ENCODE measurements at places on chromosomes 13 and 19. TPM values are rescaled to one million over a fixed set of nuclear protein-coding genes. Genes with fewer than 3 reads are reported as not detected.

- no peak overlapping the region for H3K4me3 ChIP-seq
- no peak for DNase-seq
- no peak overlapping the region for H3K27ac ChIP-seq
- peaks cover 38% of the 10 kb centered on the region for H3K36me3 ChIP-seq
Measured at GRCh38 chr19:48458016-48458415, 2.6 kb downstream of the KCNJ14 start.

Gene SPART
- total RNA-seq, result 94.7 TPM

DNA sequence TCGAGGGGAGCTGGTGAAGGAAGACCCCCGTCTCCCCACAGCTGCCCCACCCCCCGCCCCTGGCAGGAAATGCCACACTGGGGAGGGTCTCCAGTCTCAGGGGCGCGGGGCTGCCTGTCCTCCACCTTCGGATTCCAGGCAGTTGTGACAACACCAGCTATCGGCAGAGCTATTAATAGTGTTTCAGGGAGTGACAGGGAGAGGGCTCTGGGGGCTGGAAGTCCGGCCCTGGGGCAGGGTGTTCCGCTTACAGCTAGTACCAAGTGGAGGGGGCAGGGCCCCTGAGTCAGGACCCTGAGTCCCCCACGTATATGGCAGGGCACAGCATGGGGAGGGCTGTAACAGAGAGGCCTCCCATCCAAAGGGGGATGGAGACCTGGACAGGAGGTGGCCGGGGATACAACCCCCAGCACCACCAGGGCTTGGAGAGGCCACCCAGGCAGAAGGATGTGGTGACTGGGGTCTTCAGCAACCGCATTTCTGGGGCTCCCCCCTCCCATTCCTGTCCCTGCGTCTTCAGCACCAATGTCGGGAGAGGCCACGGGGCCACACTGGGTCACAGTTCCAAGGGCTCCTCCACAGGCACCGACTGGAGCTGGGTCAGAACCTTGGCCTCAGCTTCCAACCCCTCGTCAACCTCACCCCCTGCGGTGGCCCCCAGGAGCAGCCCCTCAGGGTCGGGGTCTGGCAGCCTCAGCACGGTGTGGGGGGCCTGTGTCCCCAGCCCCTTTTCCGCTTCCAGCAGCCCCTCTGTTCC lies 3.9 kb downstream of the SIX5 start:
- no peaks in the 10 kb centered on the region for H3K27me3 ChIP-seq
- peaks cover 8% of the 10 kb centered on the region for H3K36me3 ChIP-seq

Gene IL4I1
- total RNA-seq, result 0.18 TPM

Gene S1PR5
- total RNA-seq, result not detected

Gene C1QTNF9
- total RNA-seq, result not detected

Gene ARRDC5
- not detected for total RNA-seq

DNA sequence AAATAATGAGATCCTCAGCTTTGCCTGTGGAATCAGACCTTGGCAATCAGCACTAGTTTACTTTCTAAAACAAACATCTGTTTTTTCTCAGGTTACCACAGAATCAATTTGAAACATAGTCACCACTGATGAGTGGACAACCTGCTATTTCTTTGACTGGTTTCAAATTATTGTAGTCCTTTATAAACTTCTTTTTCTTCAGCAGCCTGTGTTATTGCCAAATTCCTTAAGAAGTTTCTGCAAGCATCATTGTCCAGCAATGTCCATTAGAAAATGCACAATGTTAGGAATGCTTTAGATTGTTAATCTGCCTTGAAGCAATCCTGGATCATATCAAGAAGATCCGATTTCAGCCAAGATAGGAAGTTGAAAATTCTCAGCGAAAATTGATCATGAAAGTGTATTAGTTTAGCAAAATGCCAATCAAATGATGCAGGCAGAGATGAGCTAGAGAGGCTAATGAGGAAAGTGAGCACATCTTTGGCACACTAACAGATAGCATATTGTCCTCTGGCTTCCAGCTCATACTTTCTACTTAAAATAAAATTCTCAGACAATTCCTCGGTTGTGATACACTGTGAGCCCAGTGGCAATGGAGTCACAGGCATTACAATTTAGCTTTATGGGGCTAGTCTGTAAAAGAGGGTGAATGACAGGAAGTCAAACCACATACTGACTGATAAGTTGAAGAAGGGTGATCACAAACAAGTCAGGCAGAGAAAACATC lies 270.6 kb downstream of the SLITRK6 start:
- H3K4me1 ChIP-seq, result peaks cover 11% of the 10 kb centered on the region
- peak overlapping the region; percentile 65 for H3K27ac ChIP-seq
- peak; percentile 40 for DNase-seq

- DNase-seq, result no peak
- no peaks in the 10 kb centered on the region for H3K4me1 ChIP-seq
- peaks cover 4% of the 10 kb centered on the region for H3K27me3 ChIP-seq
- H3K4me3 ChIP-seq, result no peak overlapping the region
Measured at GRCh38 chr13:95440441-95441088, 112.0 kb upstream of the CLDN10 start.

DNA sequence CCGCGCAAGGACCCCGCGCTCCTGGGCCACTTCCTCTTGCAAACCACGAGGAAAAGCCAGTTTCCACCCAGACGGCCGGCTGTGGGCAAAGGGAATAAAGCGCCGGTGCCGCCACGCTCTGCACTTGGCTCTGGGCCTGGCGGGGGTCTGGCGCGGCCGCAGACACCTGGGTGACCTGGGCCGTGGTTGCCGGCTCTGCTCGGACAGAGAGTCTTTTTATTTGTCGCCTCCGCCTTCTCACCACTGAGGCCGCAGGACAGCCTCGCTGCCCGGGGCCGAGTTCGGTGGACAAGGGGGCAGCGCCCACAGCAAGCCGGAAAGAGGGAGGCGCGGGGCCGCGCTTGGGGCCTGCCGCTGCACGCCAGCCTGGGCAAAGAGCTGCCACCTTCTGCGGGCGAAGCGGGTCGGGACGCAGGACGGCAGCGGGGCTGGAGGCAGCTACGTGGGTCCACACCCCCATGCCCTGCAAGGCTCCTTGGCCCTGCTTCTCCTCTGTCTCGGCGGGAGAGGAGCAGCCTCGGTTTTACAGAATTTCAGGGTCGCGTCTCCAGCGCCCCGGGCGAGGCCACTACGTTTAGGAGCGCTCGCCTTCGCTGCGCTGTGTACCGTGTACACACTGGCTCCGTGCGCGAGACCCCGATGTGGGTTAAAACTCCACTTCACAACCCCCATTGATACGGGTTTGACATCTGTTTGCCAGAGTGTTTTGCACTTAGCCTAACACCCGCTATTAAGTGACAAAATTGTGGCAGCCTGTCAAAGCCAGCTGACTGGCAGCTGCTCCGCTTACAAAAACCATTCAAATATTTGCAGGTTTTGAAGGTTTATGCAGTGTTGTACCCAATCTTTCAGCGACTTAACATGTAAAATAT lies 13.0 kb upstream of the SOX1 start:
- H3K4me3 ChIP-seq, result no peak overlapping the region
- no peaks in the 10 kb centered on the region for H3K36me3 ChIP-seq
- peak; percentile 42 for DNase-seq

Gene C19orf33
- total RNA-seq, result not detected

DNA sequence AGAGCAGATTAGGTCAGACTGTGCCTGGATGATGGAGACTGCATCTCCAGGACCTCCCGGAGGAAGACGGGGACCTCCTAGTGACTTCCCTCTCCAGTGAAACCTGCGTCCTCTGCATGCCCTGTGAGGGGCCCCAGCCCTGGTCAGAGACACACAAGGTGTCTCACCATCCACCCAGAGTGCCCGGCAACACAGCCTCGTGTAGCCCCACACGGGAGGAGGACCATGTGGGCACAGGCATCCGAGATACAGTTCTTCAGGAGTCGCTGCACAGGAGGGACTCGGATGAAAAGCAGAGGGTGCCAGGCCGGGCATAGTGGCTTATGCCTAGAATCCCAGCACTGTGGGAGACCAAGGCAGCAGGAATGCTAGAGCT lies 64.8 kb downstream of the PEPD start:
- H3K4me3 ChIP-seq, result no peak overlapping the region
- DNase-seq, result no peak
- H3K36me3 ChIP-seq, result peaks cover 5% of the 10 kb centered on the region
- no peaks in the 10 kb centered on the region for H3K27me3 ChIP-seq
- no peaks in the 10 kb centered on the region for H3K4me1 ChIP-seq

DNA sequence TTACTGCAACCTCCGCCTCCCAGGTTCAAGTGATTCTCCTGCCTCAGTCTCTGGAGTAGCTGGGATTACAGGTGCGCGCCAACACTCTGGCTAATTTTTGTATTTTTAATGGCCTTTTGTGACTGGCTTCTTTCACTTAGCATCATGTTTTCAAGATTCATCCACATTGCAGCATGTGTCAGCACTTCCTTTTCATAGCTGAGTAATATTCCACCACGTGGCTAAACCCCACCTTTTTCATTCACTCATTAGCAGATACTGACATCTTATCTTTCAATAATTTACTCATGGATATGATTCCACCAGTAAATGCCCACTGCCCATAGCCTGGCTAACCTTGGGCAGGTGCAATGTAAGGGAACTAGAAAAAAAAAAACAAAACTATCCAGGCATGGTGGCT lies 6.9 kb downstream of the C5AR1 start:
- no peak overlapping the region for H3K4me3 ChIP-seq
- no peaks in the 10 kb centered on the region for H3K27me3 ChIP-seq
- H3K27ac ChIP-seq, result no peak overlapping the region

DNA sequence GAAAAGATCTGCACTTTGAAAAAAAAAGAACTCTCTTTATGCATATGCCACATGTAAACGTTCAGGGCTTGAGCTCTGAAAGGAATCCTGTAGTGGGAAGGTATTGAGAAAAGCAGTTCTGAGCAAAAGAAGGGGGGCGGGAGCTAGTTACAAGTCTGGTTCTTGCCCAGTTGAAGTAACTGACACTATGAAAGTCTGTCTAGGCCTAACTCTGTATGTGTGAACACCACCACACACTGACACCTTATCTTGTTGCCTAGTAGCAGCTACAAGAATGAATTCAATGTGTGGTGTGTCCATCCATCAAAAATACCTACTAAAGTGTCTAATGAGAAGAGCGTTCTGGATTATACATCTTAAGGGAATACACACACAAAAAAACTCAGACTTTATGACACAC lies 820.6 kb downstream of the DIAPH3 start:
- no peak for DNase-seq
- no peaks in the 10 kb centered on the region for H3K27me3 ChIP-seq
- no peak overlapping the region for H3K27ac ChIP-seq
- no peaks in the 10 kb centered on the region for H3K4me1 ChIP-seq
- no peaks in the 10 kb centered on the region for H3K36me3 ChIP-seq

Gene SIGLEC9
- total RNA-seq, result not detected

- H3K4me1 ChIP-seq, result peaks cover 14% of the 10 kb centered on the region
- H3K36me3 ChIP-seq, result peaks cover 3% of the 10 kb centered on the region
- H3K4me3 ChIP-seq, result peak within 1 kb of the TSS; percentile 43
- DNase-seq, result peak; percentile 93
Measured at GRCh38 chr19:639253-640160, at the start of gene FGF22. FGF22 (plus strand) TSS chr19:639879; CDS start chr19:639926, 47 bp downstream.

Gene C1QTNF9B
- not detected for total RNA-seq

DNA sequence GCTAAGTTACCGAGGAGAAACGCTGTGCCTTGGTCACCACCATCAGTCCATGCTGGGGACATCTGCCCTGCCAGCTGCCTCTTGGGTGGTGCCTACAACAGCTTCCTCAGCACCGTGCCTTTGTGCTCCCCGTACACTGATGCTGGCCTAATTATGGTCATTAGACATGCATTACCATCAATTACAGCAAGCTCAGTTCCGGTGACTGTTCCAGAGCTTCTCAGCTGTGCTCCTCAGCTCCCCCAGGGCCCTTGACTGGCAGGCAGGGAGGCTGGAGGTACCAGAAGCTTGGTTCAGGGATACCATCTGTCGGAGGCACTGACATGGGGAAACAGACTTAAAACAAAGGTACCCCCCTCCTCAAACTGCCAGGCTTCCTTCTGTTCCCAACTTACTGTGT lies 40.2 kb downstream of the CILP2 start:
- no peak overlapping the region for H3K4me3 ChIP-seq
- no peak for DNase-seq
- no peak overlapping the region for H3K27ac ChIP-seq
- no peaks in the 10 kb centered on the region for H3K36me3 ChIP-seq
- no peaks in the 10 kb centered on the region for H3K4me1 ChIP-seq

GRCh38 chr13:87198371-87198770 lies 472.8 kb upstream of the SLITRK5 start:
- no peak overlapping the region for H3K4me3 ChIP-seq
- DNase-seq, result no peak
- no peak overlapping the region for H3K27ac ChIP-seq

Gene SPIB
- not detected for total RNA-seq

GRCh38 chr19:58400316-58400915 lies 5.0 kb downstream of the RNF225 start:
- H3K27ac ChIP-seq, result no peak overlapping the region
- no peaks in the 10 kb centered on the region for H3K27me3 ChIP-seq
- H3K36me3 ChIP-seq, result peaks cover 11% of the 10 kb centered on the region
- H3K4me1 ChIP-seq, result peaks cover 11% of the 10 kb centered on the region
- DNase-seq, result no peak

- H3K36me3 ChIP-seq, result no peaks in the 10 kb centered on the region
- no peak overlapping the region for H3K4me3 ChIP-seq
- H3K4me1 ChIP-seq, result peaks cover 9% of the 10 kb centered on the region
- DNase-seq, result peak; percentile 39
- no peak overlapping the region for H3K27ac ChIP-seq
Measured at GRCh38 chr13:102724923-102725322, 30.1 kb upstream of the METTL21C start.

Gene OVOL3
- total RNA-seq, result not detected

- H3K4me1 ChIP-seq, result no peaks in the 10 kb centered on the region
- DNase-seq, result no peak
- H3K27ac ChIP-seq, result no peak overlapping the region
Measured at GRCh38 chr13:31213651-31214289, 14.0 kb downstream of the B3GLCT start.
